Heart right ventricle (tissue), 16 donors: ENCODE measurements at places on chromosomes 7 and 10. TPM values are rescaled to one million over a fixed set of nuclear protein-coding genes. Genes with fewer than 3 reads are reported as not detected.

Gene CHCHD2
- 407 TPM for total RNA-seq

Gene CD36
- 1,259 TPM for total RNA-seq

Gene SNCG
- 9.4 TPM for total RNA-seq

Gene ELN
- 39.6 TPM for total RNA-seq

Gene ACTL6B
- not detected for total RNA-seq

Gene PRKCQ
- total RNA-seq: 0.17 TPM

Gene BMS1
- 15.3 TPM for total RNA-seq

Gene GIMAP5
- total RNA-seq: 12.0 TPM

Gene BTRC
- total RNA-seq: 37.7 TPM

Gene ZRANB1
- 29.3 TPM for total RNA-seq

Gene OR2A42
- not detected for total RNA-seq

Gene SCIN
- total RNA-seq: not detected

Gene CRPPA
- 6.5 TPM for total RNA-seq

Gene LEP
- 0.23 TPM for total RNA-seq

Gene SLC25A28
- total RNA-seq: 55.9 TPM

Gene HOXA9
- not detected for total RNA-seq

Gene OIT3
- total RNA-seq: not detected

Gene CEP41
- 4.4 TPM for total RNA-seq
